NCI-H1105 treated with DMSO at 0.1 percent for 48 hours (cell line): ENCODE measurements at places on chromosomes 2 and 18.

- no peak for DNase-seq
Observed at GRCh38 chr2:189298481-189298880, 118.9 kb upstream of the COL5A2 start.

GRCh38 chr2:2985020-2985419, 392.6 kb downstream of the EIPR1 start:
- DNase-seq: no peak

- DNase-seq: no peak
Observed at GRCh38 chr2:16900405-16901025, 234.9 kb upstream of the CYRIA start.

DNA sequence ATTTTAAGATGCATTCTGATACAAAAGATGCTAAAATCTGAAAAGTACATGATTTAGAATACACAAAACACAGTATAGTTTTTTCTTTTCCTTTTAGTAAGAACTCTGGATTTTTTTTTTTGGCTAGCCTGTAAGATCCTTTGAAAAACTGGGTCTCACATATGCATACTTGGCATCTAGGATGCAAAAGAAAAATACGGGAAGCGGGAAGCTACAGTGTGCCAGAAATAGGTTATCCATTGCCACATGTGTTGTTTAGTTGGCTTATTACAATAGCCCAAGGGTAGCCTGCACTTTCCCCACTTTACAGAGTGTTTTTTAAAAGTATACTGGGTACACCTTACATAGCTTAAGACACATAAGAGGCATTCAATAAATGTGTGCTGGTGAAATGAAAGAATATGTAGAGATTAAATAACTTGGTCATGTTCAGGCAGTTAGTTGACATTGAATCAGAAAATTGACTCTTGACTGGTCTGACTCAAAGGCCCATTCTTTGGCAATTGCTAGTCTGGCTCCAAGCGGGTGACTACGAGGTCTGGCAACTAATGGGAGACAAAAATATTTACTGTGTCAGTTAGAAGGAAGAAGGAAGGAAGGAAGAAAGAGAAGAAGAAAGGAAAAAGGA, 286.8 kb upstream of the TRIB2 start:
- no peak for DNase-seq

GRCh38 chr2:78861546-78861945, 164.0 kb upstream of the REG3G start:
- DNase-seq: peak; percentile 33
